ENCODE measurements at places on chromosomes 5 and 9.

DNA sequence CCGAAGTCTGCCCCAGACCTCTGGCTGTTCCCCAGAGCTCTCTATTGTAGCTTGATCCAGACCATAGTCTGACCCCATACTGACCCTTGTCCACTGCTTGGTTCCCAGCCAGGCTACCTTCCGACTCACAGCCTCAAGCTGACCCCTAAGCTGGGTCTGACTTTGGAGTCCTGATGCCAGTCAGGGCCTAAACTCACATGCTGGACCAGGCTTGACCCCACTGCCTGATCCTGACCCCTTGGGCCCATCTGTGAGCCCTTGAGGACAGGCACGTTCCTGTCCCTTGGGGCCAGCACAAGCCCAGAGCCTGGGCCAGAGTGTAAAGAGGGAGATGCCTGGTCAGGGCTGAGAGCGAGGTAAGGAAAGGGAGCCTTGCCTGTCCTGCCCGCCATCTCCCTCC is 32.7 kb upstream of the ENHO start:
- DNase-seq = no peak

DNA sequence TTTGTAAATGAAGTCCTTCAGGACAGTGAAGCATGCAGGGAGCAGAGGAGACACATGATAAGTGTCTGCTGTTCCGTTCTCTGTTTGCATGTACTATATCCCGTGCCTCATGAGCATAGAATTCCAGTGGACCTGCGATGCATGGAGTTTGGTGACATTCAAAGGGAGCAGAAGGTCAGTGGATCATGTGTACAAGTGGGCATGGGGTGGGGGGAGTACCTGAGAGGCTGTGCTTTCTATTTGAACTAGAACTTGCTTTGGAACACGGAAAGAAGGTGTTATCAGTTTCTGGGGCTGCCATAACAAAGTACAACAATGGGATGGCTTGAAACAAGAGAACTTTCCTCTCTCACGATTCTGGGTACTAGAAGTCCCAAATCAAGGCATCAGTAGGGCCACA is 5.1 kb upstream of the CCNJL start:
- DNase-seq = no peak

DNA sequence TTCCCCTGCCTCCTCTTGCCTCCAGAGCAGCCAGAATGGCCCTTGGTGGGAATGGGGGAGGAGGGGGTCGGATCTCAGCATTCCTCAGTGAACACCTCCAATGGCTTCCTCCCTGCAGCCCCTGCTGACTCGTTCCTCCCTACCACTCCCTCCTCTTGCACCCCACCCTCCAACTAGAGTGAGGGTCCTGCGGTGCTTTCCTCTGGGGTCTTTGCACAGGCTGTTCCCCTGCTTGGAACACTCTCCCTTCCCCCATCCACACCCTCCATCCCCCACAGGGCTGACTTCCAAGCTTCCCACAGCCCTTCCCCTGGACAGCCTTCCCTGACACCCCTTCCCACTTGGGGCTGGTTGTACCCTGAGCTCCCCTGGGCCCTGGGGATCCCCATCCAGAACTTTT is 70.4 kb upstream of the NEK6 start:
- no peak for DNase-seq

GRCh38 chr9:32906213-32906612 is 95.2 kb downstream of the APTX start:
- DNase-seq = no peak

- no peak for DNase-seq
Measured at GRCh38 chr9:120683150-120683549, 31.1 kb downstream of the MEGF9 start.

DNA sequence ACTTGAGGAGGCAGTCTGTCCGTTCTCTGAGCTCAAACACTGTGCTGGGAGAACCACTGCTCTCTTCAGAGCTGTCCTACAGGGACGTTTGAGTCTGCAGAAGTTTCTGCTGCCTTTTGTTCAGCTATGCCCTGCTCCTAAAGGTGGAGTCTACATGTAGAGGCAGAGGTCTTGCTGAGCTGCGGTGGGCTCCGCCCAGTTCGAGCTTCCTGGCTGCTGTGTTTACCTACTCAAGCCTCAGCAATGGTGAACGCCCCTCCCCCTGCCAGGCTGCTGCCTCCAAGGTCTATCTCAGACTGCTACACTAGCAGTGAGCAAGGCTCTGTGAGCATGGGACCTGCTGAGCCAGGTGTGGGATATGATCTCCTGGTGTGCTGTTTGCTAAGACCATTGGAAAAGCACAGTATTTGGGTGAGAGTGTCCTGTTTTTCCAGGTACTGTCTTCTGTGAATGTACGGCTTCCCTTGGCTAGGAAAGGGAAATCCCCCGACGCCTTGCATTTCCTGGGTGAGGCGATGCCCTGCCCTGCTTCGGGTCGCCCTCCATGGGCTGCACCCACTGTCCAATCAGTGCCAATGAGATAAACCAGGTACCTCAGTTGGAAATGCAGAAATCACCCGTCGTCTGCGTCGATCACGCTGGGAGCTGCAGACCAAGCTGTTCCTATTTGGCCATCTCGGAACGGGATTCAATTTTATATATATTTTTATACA is 58.5 kb downstream of the CNTRL start:
- peak; percentile 53 for DNase-seq

- DNase-seq = peak; percentile 62
Measured at GRCh38 chr5:142783601-142784341, 13.6 kb downstream of the ARHGAP26 start.

- no peak for DNase-seq
Measured at GRCh38 chr9:5949103-5949699, 58.5 kb downstream of the MLANA start.

DNA sequence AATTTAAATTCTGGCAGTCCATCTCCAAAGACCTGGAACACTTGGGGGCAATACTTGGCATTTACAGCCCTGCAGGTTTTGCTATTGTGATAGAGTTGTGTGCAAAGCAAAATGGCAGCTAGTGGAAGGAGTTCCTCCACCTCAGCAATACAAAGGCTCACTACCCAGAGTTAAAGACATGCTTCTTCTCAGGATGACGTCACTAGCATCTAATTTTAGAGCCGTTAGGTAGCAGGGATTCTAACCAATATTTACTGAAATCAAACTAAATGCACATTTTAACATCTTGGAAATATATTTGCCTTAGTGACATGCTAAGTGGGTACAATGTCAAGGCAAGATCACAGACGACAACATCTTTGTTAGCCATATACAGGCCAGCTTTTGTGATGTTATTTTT is 261.6 kb downstream of the MAN2A1 start:
- DNase-seq = no peak

GRCh38 chr5:63648376-63648775 is 313.9 kb downstream of the HTR1A start:
- DNase-seq = no peak

- no peak for DNase-seq
Measured at GRCh38 chr5:140262839-140263238, 40.1 kb downstream of the PFDN1 start.

GRCh38 chr5:102638316-102638715 is 116.8 kb upstream of the PAM start:
- DNase-seq = no peak

GRCh38 chr9:269081-269711 is 54.5 kb downstream of the DOCK8 start:
- DNase-seq = no peak

- no peak for DNase-seq
Measured at GRCh38 chr5:58828258-58828657, 245.4 kb downstream of the RAB3C start.

DNA sequence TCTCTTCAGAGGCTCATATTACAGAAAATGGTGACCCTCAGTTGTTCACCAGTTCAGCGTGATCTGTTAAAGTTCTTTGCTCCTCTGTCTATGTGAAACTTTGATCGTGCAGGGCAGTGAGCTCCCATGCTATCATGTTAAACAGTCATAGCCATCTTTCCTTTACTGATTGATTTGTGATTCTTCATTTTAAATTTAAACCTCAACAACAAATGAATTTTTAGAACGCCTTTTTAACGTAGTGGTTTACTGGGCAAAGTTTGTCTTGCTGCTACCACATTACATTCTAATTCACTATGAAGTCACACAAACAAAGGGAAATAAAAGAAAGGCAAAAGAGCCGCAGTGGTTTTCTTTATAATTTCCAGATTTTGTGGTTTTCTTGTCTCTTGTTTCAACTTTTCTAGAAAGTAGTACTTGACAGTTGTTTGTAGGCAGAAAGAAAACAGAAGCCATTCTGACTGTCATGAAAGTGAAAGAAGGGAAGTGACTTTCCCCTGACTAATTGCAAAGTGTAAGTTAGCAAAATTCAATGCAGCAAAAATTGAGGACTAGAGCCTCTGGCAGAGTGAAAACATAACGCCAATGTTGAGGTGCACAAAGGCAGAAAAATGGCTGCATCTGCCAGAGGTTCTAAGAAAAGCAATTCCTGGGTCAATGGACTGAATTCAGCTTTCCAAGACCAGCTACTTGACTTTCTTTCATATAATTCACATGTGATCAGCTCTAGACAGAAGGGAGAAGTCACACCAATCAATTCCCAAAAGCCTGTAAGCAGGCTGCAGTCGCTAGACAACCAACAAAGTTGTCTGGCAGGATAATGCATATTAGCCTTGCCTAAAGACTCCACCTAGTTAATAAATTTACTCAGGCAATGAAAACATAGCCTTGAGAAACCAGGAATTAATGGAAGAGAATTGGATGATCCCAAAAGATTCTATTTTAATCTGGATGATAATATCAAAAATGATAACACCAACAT is 7.1 kb upstream of the IFNA6 start:
- DNase-seq = no peak

GRCh38 chr5:102845041-102845440 is 89.9 kb downstream of the PAM start:
- DNase-seq = no peak

GRCh38 chr9:112796485-112796884 is 45.9 kb downstream of the SNX30 start:
- DNase-seq = no peak

- DNase-seq = no peak
Measured at GRCh38 chr5:6510132-6510531, 61.5 kb downstream of the UBE2QL1 start.

GRCh38 chr5:177545487-177546257 is 8.7 kb downstream of the FAM193B start:
- no peak for DNase-seq

DNA sequence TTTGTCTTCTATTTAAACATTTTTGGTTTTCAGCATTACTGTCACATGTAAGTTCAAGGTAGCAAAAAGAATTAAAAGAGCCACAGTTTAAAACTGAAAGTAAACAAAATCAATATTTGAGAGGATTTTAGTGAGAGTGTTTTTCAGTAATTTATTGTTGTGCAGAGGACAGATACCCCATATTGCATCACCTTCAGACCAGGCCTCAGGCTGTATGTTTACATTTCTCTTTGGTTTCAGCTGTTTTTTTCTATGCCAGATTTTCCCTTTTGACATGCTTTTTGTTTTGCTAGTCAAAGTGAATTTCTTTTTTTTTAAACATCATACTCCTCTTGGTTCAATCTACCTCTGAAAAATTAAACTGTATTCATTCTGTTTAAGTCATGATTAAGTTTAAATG is 47.2 kb downstream of the MAST4 start:
- no peak for DNase-seq

- DNase-seq = no peak
Measured at GRCh38 chr5:96796434-96796833, 11.3 kb downstream of the ERAP1 start.

DNA sequence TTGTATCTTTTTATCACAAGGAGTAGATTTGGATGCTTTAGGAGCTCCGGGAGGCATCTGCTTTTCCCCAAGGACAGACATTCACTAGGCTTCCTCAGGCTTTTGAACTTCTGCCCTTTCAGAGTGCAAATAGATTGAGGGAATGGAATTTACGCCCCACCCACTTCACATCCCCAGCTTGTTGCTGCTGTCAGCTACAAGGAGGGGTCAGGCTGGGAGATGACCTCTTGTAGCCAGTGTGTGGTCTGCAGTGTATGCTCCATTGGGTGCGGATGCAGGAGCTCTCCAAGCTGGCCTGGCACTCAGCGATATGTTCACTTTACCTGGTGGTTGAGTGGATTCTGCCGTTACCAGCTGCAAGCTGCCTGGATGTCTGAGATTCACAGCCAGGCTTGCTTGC is 6.4 kb downstream of the TNFSF15 start:
- no peak for DNase-seq

GRCh38 chr5:93746406-93747056 is 5.1 kb upstream of the POU5F2 start:
- no peak for DNase-seq

DNA sequence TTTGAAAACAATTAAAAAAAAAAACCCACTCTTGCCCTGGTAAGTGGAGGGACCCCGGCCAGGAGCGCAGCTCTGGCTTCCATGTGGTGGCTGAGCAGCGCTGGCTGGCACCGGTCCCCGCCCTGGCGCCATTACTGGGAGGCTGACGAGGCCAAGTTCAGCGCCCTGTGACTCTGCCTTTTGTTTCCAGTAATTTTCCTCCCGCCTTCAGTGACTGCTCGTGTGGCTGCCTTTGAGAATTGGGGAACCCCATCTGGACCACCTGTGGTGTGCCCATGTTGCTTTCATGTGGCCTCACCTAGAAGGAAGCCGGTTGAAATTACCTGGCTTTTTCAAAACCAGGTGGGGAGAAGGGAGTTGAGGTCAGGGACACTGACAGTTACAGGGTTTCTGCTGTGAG is 136.1 kb downstream of the GAPVD1 start:
- no peak for DNase-seq

DNA sequence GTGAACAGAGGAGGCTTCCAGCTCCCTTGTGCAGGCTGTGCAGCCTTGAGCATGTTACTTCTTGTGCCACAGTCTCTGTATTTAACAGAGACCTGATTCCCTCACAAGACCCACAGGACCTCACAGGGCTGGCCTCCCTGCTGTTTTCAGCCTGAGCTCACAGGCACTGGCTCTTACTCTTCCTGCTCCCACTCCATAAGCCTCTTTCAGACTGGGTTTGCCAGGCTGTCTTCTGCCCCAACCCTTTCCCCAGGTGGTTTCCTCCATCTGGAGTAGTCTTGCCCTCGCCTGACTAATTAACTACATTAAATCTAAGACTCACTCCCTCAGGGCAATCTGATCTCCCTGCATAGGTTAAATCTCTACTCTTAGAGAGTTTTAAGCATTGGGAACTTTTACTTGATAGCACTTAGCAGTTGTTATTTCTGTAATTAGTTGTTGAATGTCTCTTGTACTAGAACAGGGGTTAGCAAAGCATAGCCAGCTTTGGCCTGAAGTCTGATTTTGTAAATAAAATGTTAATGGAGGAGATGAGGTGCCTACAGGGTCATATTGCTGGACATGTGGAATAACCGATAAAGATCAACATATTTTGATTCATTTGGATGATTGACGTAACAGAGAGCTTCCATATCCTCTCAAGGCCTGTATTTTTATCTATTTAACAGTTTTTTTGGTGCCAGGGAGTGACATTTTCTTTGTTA is 28.6 kb upstream of the SPATA31E1 start:
- no peak for DNase-seq

Measured in stimulated activated CD4-positive, alpha-beta T cell treated with anti-CD3 and anti-CD28 coated beads, Interleukin-2, amount 100 ng/mL, for 24 hours (primary cell).